ENCODE measurements at places on chromosomes 2 and 18.

DNA sequence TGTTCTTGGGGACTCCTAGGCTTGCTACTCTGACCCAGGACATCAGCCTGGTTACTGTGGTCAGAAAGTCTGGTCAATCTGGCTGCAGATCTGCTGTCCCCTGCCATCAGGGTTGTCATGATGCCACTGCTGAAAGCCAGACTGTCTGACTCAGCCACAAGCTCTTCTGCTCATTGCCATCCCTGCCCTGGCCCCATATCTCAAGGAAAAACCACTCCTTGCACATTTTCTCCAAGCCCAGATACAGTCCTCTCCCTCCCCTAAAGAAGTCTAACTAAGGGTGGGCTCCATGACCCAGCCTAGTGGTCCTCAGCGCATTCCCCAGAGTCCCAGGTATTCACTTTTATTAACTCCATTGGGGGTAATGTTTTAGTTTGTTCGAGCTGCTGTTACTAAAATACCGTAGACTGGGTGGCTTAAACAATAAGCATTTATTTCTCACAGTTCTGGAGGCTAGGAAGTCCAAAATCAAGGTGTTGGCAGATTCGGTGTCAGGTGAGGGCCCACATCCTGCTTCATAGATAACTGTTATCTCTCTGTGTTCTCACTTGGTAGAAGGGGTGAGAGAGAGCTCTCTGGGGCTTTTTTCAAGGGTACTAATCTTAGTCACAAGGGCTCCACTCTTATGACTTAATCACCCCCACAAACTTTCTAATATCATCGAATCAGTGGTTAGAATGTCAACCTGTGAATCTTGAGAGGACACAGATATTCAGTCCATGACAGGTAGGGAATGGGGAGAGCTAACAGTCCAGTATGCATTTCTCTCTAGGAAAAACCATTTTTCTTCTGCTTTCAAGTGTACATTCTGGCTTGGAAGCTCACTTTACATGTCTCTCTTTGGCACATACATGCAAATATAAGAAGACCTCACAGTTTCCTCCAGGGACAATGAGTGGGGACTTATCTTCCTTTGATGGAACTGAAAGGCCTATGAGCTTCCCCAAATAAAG lies 94.8 kb upstream of the CXCR4 start:
- no peak for DNase-seq

GRCh38 chr18:34401775-34402174 lies 177.1 kb upstream of the NOL4 start:
- no peak for DNase-seq

DNA sequence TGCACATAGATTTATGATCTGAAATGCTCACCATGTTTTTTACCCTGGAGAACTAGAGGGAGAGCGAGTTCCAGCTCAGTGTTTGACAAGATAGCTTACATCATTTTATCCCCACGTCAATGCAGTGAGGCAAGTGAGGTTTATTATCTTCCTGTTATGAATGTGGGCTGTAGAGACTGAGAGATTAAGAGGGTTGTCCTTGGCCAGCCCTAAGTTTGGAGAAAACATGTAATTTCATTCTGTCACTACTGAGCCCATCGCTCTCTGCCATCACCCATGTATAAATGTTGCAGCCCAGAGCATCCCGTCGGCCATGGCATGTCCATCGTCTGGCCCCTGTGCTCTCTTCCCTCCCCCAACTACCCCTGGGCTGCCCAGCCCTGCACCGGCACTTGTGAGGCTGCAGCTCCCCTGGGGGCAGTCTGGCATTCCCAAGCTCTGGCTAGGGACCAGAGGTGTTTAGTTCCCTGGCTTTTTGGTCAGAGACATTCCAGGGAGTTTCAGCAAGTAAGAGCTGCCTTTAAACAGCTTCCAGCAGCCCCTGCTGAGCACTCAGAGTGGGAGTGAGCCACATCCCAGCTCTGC lies 136.7 kb downstream of the ANTXR1 start:
- DNase-seq = no peak

DNA sequence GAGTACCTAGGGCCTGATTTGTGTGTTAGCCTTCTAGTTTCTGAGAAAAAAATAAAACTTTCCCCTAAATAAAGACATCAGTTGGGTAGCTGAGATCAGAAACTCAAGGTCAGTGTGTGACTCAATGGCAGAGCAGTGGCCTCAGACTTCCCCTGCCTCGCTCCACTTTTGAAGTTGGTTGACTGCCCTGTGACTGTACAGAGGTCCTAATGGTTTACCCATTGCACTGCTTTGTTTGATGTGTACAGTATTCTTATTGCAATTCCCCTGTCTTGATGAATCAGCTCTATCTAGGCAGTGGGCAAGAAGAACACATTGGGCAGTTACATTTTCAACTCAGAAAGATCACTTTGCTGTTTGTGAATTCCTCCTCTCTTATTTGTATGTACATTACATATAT lies 315.7 kb downstream of the KCNS3 start:
- DNase-seq = no peak

DNA sequence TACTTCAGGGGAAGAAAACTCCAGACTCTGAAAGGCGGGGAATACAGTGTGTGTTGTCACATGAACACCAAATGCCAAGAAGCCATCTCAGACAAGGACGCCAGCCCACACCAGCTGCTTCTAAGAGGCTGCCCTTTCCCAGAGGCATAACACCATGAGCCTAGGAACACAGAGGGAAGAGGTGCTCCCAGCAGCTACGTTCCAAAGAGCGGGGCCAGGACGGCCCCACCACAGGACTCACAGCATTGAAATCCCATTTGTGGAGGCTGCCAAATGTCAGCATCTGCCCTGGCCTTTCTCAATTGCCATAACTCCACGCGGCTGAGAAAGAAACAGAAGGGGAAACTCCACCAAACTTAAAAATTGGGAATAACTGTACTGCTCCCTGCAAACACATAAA lies 20.1 kb upstream of the ID2 start:
- no peak for DNase-seq

- DNase-seq = no peak
Measured at GRCh38 chr18:984004-984403, 79.3 kb downstream of the ADCYAP1 start.

DNA sequence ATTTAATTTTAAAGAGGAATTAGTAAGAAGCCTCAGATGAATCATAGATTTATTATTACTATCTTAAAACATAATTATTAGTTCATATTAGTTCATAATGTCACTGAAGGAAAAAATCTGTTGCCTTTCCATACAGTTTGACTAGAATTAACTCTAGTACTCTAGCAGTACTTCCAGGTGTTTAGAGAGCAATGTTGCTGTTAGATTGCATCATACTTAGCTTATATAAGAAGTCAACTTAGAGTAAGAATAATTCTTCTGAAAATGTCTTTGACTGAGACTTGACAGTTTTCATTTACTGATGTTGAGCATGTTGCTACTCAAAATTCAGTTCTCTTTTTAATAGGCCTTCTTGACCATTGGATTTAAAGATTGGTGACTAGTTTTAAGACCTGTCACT lies 4.7 kb downstream of the RAB3GAP1 start:
- DNase-seq = no peak

GRCh38 chr2:191243154-191243553 lies 2.0 kb upstream of the MYO1B start:
- no peak for DNase-seq

DNA sequence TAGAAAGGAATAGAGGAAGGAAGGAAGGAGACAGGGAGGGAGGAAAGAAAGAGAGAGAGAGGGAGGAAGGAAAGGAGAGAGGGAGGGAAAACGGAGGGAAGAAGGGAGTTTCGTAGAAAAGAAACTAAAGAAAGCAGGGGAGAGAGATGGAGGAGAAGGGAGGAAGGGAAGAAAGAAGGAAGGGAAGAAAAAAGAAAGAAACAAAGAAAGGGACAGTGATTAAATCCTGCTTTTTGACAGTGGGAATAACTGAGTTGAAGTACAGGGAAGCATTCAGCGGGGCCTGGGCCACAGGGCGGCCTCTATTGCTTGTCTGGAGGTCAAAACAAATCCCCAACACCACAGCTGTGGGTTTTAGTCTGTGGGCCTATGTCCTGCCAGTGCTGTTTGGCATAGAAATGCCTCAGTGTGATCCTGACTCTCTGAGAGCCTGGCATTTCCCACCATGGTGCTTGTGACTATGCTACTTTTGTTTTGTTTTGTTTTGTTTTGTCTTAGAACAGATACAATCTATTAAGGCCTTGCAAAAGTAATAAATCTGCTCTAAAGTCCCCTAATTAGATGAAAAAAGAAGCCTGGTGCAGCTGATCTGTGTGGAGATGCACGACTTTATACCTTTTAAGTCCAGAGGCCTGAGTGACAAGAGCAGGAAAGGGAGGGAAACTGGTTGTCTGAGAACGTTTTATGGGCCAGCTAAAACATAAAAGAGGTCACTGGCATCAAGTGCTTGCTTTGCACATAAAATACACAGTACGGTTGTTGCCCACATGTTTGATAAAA lies 40.0 kb downstream of the IL1RL2 start:
- no peak for DNase-seq

GRCh38 chr2:10658914-10659257 lies 30.9 kb downstream of the NOL10 start:
- DNase-seq = no peak

DNA sequence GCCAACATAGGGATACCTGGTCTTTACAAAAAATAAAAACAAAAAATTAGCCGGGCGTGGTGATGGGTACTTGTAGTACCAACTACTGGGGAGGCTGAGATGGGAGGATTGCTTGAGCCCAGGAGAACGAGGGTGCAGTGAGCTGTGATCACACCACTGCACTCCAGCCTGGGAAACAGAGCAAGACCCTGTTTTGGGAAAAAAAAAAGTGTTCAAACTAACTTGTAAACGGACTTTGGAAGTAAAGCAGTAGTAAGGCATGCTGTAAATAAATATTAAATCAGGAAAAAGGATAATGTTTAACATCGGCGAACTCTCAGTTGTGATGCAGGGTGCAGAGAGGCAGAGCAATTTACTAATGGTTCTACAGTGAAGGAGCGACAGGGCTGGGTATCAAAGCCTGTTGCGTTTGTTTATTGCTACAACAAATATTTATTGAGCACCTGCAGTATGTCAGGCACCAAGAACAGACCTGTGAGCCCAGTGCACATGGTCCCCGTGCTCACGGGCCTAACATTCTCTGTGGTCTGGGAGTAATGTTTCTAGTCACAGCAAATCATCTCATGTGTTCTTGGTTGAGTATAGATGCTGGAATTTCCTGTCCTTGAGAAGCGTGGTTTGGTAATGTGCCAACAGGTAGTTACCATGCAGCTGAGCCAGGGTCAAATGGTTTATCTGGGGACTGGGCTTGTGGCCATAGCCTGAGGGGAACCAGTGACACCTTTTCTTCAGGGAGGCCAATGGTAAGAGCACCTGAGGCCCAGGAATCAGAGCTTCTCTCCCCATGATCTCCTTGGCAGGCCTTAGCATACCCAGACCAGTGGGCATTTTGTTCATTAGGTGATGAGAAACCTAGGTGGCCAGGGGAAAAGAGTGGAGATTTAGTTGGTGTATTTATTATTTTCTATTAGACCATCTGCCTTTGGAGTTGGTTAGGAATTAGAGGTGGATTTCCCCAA lies 27.9 kb upstream of the GREB1 start:
- no peak for DNase-seq

- DNase-seq = no peak
Measured at GRCh38 chr2:28394331-28394877, 1.7 kb downstream of the FOSL2 start.

DNA sequence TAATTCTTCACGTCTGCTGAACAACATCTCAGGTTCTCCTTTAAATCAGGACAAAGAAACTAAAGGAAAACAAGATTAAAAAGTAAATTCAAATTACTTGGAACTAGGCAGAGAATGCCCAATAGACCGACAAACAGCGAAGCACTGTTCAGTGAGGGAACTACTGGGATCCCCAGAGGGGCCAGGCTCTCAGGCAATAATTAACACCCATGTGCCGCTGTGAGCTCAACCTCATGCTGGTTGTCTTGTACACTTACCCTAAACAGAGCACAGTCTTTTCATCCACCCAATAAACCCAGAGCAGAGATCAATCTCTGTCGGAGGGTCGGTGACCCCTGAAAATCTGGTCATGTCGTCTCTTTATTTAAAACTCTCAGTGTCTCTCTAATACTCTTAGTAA lies 229.9 kb upstream of the CRIM1 start:
- no peak for DNase-seq

GRCh38 chr2:105553538-105554196 lies 154.8 kb upstream of the FHL2 start:
- DNase-seq = no peak

- DNase-seq = no peak
Measured at GRCh38 chr2:58794916-58795315, 553.8 kb upstream of the FANCL start.

- no peak for DNase-seq
Measured at GRCh38 chr2:238863231-238863630, 15.3 kb downstream of the TWIST2 start.

- DNase-seq = no peak
Measured at GRCh38 chr18:63730773-63731172, 28.0 kb downstream of the SERPINB11 start.

GRCh38 chr2:102245266-102246151 lies 58.7 kb downstream of the IL1RL2 start:
- no peak for DNase-seq

DNA sequence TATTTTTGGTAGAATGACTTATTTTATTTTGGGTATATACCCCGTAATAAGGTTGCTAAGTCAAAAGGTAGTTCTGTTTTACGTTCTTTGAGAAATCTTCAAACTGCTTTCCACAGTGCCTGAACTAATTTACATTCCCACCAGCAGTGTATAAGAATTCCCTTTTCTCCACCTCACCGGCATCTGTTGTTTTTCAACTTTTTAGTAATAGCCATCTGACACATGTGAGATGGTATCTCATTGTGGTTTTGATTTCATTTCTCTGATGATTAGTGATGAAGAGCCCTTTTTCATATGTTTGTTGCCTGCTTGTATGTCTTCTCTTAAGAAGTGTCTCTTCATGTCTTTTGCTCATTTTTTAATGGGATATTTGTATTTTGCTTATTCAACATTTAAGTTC lies 215.2 kb upstream of the TFPI start:
- no peak for DNase-seq

DNA sequence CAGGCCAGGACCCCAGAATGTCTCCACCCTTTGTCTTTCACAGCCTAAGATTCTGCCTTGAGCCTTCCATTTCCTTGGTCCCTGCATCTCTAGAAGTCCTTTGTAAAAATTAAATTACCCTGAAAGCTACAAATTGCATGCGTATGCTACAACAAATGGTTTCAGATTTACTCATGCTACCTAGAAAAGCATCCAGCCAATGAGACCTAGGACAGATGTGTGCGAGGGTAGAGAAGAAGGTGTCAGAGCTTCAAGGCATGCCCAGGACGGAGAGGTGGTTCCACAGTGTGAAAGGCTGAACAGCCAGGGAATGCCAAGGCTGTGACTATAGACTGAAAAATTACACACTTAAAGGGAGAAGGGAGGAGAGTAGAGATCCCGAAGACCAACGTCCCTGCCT lies 40.2 kb downstream of the CCBE1 start:
- DNase-seq = no peak

GRCh38 chr18:61360404-61361383 lies 27.5 kb downstream of the CDH20 start:
- DNase-seq = no peak

GRCh38 chr2:71330155-71330554 lies 1.4 kb upstream of the ZNF638 start:
- DNase-seq = no peak

All from stimulated activated naive CD8-positive, alpha-beta T cell treated with anti-CD3 and anti-CD28 coated beads, Interleukin-15, Interleukin-2, amounts not matched to agents 100 U/mL and 50 U/mL, for 24 hours (primary cell).